ENCODE measurements at places on chromosomes 12 and 14.

GRCh38 chr14:75804570-75805275 lies 143.7 kb downstream of the TTLL5 start:
- no peak for DNase-seq

- no peak for DNase-seq
Measured at GRCh38 chr12:130351326-130351725, 13.6 kb downstream of the PIWIL1 start.

DNA sequence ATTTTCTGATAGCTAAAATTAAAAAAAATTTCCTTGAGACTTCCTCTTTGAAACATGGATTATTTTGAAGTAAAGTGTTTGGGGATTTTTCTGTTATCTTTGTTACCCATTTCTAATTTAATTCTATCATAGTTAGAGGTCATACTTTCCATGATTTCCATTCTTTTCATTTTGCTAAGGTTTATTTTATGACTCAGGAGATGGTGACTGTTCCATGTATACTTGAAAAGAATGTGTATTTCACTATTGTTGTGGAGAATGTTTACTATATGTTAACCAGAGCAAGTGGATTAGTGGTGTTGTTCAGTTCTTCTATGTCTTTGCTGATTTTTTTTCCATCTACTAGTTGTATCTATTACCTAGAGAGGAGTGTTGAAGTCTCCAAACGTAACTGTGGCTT lies 250.5 kb upstream of the PELI2 start:
- no peak for DNase-seq

- peak; percentile 96 for DNase-seq
Measured at GRCh38 chr14:24366721-24367513, 1.1 kb upstream of the NFATC4 start.

- no peak for DNase-seq
Measured at GRCh38 chr12:4865246-4865645, 44.5 kb upstream of the KCNA1 start.

GRCh38 chr14:103140316-103141109 lies 17.3 kb downstream of the TNFAIP2 start:
- DNase-seq, result no peak

DNA sequence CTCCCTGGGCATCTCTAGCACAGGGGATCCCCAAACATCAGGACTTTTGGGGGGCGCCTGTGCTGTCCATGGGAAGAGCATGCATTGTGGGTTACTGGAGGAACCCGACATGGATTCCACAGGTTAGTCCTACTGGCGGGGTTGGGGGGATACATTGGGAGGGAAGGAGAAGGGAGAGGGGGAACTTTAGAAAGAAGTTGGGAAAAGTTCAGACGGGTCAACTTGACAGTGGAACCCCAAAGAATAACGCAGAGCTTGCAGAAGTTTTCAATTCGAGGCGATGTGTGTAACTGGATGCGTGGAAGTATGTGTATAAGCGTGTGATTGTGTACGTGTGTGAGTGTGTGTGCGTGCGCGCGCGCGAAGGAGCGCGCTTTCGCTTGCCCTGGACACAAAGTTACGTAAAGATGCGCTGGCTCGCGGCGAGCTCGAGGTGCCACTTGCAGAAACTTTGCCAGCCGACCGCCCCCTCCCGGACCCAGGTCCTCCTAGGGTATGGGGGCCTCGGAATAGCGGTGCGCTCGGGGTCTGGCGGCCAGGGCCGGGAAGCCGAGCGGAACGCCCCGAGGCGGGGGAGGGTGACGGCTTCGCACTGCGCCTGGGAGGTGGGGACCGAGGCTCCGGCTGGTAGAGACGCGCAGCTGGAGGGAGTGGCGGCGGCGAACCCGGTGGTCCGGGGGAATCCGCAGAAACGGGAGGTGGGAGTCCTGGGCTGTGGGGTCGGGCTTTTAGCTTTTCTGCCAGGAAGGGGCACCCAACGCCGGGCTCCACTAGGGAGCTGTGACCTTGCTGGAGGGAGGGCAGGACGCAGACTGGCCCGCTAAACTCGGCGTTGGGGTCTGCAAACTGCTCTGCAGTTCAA lies 669 bp downstream of the RFX4 start:
- DNase-seq, result peak; percentile 9

All from fibroblast of villous mesenchyme (primary cell).